Inflammatory macrophage treated with lipopolysaccharide for 1 hour (primary cell): ENCODE measurements at places on chromosomes 12 and 14.

DNA sequence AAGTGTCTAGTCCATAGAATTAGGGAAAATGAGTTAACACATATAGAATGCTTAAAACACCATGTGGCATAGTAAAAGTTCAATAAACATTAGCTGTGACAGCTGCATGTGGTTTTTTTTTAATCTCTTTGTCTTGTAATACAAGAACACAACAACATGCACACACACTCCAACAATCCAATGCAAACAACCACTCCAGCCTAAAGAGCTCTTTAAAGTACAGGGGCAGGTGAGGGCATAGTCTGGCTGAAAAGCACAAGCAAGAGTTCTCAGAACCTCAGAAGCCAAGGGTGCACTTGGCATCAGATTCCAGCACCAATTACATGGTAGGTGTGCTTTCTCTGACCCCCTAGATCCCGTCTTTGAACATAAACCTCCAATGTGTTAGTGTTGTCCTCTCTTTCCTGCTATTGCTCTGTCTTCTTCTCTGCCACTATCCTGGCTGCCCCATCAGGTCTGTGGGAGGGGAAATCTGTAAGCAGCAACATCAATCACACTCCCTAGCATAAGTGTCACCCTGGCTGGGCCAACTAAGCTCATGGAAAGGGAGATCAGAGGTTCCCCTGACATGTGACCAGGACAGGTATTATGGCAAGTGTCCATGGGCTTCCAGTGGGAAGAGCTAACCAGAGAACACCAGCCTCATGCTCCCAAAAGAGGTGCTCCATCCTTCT is 91.0 kb downstream of the SLC8A3 start:
- DNase-seq = no peak

DNA sequence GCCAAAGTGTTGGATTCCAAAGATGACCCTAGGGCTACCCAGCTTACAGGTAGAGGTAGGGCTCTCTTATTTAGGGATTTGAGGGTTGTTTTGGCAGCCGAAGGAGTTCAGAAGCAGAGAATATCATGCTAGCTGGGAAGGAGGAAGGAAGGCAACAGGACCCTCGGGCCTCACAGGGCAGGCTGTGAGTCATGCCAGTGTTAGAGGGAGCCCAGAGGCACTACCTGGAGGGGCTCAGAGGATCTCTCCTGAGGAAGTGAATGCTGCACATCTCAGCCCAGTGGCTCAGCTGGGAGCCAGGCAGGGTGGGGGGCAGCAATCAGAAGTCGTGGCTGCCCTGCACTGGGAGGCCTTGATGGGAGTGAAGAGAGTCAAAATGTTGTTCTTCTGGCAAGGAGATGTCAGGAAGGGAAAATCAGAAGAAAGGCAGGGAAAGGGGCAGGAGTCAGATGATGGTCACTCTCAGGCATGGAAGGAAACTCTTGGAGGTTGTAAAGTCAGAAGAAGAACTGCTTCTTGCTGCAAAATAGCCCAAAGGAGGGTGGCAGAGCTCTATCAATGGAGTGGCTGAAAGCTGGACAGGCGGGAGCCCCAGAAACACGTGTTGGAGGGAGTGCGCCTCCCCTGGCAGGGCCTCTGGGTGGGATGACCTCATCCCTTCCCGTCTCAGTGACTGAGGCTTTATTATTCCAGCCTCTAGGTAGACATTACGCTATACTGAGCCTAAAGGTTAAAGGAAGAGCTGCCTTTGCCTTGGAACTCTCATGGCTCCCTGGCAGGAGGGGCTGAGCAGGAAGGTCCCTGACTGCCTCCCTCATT is 141.3 kb downstream of the SMOC1 start:
- DNase-seq = no peak

DNA sequence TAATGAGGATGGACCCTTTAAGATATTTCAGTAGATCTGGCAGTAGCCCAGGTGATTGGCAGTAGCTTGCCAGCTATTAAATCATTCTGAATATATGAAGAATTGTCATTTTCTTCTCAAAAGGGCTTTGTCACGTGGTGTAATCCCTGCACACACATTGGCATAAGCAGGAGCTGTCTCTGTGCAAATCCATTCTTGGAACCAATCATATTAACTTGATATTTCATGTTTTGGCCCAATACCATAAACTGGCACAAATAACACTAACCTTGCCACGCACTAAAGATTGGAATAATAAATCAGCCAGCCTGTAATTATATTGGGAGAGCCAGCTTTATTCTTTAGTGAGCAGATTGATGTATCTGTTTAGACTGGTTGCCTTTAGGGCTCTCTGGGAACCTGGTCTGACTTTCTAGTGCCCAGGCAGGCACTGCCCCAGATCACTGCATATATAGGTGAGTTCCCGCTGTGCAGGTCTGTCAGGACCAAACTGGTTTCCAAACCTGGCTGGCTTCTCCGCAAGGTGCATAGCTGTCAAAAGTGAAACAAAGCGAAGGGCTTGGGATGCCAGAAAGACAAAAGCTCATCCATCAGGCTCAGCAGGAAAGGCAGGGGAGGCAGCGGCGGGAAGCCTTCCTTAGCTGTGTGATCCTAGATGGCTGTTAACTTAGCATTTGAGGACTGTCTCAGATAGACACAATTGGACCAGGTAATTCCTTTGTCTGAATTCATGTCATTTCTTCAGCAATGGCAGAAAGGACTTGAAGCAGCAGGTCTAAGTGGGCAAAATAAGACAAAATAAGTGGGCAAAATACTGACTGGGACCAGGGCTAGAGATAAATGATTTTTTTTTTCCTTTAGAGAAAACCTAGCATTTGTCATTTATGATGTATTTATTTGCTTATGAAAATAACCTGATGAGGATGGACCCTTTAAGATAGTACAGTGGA is 128.8 kb upstream of the DYRK2 start:
- DNase-seq = no peak

DNA sequence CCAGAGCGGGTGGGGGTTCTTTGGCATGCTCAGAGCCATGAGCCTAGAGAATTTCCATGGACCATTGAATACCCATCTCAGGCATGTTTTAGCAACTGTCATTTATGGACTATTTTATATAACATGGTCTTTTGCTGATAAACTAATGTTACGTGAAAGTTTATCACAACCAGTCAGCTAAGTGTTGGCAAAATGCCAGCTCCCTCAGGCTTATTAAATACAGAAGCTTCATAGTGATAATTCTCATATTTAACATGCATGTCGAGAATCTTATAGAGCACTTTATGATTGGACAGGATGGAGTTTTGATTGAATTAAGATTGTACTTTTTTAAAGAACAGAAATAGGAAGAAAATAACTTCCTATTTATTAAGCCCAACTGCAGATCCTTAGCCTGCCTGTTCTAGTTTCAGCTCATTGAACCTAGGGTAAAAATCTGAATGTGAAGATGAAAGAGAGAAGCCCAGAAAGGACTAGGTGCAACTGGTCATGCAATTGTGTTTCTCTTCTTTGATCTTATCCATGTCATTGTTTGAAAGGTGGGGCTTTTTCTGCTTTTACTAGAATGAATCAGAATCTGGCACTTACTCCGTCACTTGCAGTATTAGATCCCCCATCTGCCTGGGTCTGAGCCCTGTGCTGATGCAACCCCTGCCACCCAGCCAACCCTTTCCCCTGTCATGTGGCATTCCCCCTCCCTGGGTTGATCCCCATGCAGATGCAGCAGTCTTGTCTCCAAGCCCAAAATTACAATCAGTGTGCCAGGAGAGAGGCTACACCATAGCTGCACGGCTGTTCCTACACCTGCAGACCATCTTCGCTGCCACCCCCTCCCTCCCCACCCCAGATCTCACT is 134.6 kb upstream of the EVL start:
- no peak for DNase-seq

DNA sequence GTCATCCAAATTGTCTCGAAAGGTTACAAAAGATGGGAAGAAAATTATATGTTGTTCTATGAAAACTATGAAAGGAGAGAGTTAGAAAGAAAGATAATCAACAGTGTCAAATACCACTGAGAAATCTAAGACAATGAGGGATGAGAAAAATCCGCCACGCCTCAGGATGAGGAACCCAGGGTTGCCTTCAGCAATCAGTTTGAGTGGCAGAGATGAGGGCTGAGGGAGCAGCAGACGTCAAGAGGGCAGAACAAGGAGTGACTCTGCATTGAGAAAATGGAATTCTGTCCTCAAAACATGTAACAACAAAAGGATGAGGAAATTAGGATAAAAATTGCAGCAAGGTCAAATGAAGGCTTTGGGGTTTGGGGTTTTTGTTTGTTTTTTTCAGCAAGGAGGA is 18.3 kb upstream of the OXA1L start:
- peak; percentile 17 for DNase-seq

GRCh38 chr12:4468994-4469393 is 23.4 kb upstream of the FGF6 start:
- no peak for DNase-seq

DNA sequence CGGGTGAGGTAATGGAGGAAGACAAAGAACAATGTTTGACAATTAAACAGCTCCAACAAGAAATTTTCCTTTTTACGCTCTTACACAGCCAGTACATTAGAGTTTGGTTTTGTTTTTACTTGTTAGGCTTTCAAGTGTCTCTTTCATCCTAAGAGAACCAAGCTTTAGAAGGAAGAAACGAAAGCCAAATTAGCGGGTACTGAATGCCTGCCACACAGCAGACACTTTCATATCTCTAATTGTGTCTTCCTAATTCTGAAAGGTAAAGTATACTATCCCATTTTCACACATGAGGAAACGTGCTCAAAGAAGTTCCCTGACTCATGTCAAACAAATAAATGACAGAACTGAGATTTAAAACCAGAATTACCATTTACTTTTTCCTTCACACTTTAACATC is 65.0 kb downstream of the CDK17 start:
- no peak for DNase-seq

- no peak for DNase-seq
Measured at GRCh38 chr14:33768458-33768830, 182.4 kb downstream of the EGLN3 start.

DNA sequence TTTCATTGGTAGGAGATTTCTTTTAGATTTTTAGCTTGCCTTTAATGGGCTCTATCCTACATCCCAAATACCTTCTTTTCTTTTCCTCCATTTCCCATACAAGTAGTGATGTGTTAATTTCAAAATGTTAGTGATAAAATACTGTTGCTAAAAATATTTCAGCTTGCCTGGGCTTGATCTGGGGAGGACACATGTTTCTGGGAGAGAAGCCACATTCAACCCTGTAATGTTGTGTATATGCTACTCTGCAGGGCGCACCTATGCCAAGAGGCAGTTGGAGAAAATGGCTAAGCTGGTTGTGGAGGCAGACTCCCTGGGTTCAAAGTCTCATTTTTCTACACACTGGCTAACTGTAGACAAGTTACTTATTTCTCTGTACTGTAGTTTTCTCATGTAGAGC is 26.3 kb downstream of the FLRT2 start:
- DNase-seq = no peak

DNA sequence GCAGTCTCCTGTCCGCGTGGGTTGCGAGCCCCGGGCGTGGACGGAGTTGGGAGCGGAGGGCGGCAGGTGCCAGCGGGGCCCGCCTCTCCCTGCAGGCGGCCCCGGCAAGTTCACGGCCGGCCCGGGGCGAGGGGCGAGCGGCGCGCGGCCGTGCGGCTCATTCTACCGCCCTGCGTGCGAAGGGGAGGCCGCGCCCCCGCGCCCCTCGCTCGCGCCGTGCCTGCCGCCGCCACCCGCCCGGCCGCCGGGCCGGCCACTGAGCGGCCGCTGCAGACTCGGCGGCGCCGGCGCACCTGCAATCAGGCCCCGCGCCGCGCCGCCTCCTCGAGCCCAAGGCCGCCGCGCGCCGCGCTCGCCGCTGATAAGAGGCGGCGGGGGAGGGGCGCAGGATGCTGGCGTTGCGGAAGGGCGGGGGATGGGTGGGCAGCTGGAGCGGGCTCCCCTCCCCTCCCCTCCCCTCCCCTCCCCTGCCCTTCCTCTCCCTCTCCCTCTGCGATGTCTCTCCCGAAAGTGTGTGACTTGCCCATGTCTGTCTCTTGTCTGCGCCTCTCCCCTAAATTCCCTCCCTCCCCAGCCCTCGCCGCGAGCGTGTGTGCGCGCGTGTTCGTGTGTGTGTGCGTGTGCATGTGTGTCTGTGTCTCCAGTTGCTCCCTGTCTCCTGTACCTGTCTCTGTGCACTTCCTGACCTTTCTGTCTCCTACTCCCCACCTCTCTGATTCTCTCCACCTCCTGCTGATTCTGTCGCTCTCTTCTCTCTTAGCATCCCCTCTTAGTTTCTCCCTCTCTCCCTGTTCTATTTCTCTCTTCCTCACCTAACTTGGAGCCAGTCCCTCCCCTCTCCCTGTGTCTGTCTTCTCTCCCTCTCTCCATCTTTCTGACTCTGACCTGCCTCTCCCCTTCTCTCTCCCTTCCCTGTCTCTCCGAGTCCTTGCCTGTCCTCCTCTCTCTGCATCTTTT is 768.1 kb upstream of the TBX3 start:
- DNase-seq = no peak

GRCh38 chr14:79197516-79197915 is 1013.8 kb downstream of the DIO2 start:
- DNase-seq = no peak

- no peak for DNase-seq
Measured at GRCh38 chr12:64666054-64666914, 56.0 kb downstream of the RASSF3 start.
